Karpas-422 (cell line): ENCODE measurements at places on chromosomes 6 and 20. TPM values are rescaled to one million over a fixed set of nuclear protein-coding genes. Genes with fewer than 3 reads are reported as not detected.

Gene MEI4
- not detected in 2 replicates for total RNA-seq

DNA sequence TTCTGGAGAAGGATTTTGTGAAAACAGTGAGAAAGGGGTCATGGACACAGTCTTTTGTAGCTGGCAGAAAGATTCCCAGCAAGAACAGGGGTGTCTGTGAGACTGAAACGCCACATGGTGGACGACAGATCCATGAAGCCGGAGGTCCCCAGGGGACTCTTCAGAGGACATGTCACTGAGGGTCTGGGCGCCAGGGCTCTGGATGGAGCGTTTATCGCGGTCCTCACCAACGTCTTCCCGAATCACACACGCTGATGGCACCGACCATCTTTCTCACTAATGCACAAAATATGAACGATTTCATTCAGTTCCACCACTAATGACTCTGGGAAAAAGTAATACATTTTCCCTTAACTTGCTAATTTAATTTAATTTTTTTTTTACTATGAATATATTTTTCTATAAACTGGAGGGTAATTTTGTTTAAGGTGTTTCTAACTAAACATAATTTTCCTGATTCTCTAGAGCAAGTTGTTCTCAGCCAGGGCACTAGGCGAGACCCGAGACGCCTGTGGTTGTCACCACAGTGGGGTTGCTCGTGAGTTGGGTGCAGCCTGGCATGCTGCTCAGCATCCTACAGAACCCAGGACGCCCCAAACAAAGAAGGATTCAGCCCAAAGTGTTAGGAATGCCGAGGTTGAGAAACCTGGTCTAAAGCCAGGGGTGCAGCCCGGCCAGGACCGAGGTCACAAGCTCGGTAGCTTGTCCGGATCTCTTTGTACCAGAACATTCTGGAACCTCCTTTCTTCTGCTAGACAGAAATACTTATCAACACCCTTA lies 306.2 kb downstream of the TAF4 start:
- DNase-seq: no peak

DNA sequence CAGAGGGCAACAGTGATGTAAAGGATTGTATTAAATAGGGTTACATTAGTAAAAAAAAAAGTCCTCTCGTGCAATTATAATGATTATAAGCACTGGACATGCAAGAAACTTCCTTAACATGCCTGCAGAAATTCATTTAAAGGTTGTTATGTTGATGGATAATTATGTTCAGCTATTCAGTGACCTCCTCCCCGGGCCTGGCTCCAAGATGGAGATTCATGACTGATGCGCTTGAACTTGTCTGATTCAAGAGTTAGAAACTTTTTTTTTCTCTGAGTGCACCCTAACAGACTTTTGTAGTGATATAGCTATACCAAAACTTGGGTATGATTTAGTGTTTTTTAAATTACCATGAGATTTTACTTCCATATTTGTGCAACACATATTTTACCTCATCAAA lies 1170.0 kb upstream of the CITED2 start:
- DNase-seq: no peak

Gene HLA-DRB1
- total RNA-seq: 281 and 366 TPM in 2 replicates

- no peak for DNase-seq
Observed at GRCh38 chr6:160327981-160328380, 20.2 kb upstream of the SLC22A3 start.

DNA sequence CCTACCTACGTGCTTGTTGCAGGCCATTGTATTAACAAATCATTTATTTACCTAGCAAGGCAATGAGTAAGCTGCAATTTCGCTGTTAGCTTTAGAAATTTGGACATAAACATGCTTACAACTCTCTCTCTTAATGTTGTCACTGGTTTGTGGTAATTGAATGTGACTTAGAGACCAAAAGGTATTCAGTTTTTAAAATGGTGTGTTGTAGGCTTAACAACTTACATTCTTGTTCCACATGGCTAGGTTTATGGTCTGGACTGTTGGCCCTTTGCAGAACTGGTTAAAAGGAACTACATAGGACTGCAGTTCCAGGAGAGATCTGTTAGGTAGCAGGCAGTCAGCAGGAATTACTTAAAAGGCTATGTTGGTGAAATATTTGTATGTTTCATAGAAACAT lies 10.3 kb upstream of the CTAGE9 start:
- no peak for DNase-seq

DNA sequence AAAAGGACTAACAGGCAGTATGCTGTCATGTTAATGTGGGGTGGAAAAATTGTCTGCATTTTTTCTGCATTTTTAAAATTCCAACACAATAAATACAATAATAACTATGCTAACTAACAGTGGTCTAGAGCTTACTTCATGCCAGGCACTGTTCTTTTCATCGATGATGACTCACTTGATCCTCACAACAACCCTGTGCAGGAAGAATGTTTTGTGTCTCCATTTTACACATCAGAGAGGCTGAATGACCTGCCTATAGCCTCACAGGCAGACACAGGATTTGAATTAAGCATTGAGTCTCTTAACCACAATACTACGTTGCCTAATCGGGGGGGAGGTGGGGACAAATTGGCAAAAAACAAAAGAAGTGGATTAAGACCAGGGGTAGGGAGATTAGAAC lies 26.9 kb upstream of the FANCE start:
- no peak for DNase-seq
